Mesendoderm (in vitro differentiated cells): ENCODE measurements at places on chromosomes 11 and 22.

DNA sequence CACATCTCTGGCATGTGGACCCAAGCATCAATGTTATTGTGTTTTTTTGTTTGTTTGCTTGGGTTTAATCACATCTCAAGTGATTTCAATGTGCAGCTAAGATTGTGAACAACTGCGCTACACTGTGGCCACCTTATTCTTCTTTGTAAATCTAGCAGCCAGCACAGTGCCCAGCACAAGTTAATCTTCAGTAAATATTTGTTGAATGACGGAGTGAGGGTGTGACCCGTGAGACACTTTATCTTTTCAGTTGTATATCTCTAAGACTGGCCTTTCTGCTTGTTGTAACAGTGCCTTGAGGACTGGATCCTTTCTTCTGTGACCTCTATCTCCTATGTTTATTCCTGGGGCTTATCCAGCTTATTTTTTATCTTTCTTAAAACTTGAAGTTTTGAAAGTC lies 21.4 kb upstream of the AMOTL1 start:
- no peaks in the 10 kb centered on the region for H3K27me3 ChIP-seq
- no peaks in the 10 kb centered on the region for H3K36me3 ChIP-seq
- DNase-seq, result no peak
- no peak overlapping the region for H3K4me3 ChIP-seq

DNA sequence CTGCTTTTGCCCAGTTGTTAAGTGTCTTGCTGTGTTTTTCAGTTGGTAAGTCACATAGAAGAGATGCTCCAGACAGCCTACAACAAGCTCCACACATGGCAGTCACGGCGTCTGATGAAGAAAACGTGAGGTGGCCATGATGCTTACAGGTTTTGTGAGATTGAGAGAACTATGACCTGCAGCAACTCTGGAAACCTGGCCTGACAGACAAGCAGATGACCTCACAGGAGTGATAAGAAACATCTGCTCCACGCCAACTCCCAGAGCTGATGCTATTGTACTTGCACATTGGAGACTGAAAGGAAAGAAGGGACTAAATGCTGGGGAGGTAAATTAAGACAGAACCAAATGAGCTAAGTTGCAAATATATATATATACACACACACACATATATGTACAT lies 28.6 kb upstream of the LDHA start:
- no peak overlapping the region for H3K27ac ChIP-seq
- H3K36me3 ChIP-seq, result peaks cover 6% of the 10 kb centered on the region
- no peak for DNase-seq

DNA sequence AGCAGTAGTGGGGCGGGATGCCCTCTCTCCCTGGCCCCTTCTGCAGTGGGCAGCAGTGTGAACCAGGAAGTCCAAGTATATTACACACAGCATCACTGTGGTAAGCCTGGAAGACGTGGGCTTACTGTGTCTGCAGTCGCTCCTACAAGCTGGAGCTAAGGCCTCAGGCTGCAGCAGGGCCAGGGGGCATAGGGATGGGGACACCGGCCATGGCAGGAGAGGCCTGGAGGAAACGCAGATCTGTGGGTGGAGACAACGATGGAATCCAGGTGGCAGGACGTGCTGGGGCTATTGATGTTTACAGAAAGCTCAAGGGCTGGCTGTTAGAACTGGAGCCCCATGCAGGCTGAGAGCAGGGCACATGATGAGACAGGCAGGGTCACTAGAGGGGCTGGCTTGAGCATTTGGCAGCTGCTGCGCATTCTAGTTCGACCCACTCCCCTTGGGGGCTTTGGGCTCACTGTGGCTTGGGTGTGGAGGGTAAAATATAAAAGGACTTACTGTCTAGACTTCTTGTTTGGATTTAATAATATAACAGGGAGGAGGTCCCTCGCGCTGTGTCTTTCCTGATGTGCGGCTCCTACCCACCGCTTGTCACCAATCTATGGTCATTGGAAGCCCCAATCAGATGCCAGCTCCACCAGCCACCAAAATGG lies 539.5 kb downstream of the TBC1D22A start:
- no peaks in the 10 kb centered on the region for H3K27me3 ChIP-seq
- H3K36me3 ChIP-seq, result no peaks in the 10 kb centered on the region
- no peak overlapping the region for H3K27ac ChIP-seq
- no peaks in the 10 kb centered on the region for H3K4me1 ChIP-seq

DNA sequence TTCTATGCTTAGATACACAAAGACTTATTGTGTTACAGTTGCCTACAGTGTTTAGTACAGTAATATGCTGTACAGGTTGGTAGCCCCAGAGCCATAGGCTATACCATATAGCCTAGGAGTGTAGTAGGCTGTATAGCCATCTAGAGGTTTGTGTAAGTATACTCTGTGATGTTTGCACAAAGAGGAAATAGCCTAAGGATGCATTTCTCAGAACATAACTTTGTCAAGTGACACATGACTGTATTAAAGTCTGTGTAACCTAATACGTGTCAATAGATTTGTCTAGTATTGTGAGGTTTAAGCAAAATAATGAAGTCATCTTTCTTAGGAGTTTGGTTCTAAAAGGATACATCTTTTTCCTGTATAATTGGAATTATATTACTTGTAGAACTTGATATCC lies 5.5 kb downstream of the ZC3H12C start:
- H3K4me3 ChIP-seq, result no peak overlapping the region
- DNase-seq, result no peak
- H3K27me3 ChIP-seq, result no peaks in the 10 kb centered on the region
- no peak overlapping the region for H3K27ac ChIP-seq
- no peaks in the 10 kb centered on the region for H3K36me3 ChIP-seq

- H3K27me3 ChIP-seq, result no peaks in the 10 kb centered on the region
- no peak overlapping the region for H3K27ac ChIP-seq
- no peak for DNase-seq
- H3K36me3 ChIP-seq, result peaks cover 4% of the 10 kb centered on the region
Observed at GRCh38 chr11:130908770-130909625, 7.3 kb downstream of the SNX19 start.

DNA sequence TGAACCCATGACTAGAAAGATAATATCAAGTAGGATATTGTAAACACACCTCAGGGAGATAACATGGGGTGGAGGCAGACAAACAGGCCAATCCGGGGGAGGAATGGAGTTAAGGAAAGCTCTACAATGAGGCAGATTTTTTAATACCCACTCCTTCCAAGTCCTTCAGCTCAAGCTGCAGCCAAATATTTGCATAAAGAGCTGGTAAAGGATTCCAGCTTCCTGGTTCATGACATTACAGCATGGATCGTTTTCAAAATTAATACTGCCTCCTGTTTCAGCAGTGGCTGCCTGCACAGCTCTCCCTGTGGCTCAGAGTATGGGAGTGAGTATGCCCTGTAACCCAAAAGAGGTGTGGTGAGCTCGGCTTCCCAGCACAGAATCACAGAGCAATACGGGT lies 5.1 kb downstream of the POU2AF3 start:
- no peak overlapping the region for H3K4me3 ChIP-seq
- no peaks in the 10 kb centered on the region for H3K27me3 ChIP-seq
- no peak overlapping the region for H3K27ac ChIP-seq

- no peak overlapping the region for H3K4me3 ChIP-seq
- peaks cover 11% of the 10 kb centered on the region for H3K4me1 ChIP-seq
- H3K27ac ChIP-seq, result no peak overlapping the region
- no peaks in the 10 kb centered on the region for H3K27me3 ChIP-seq
- DNase-seq, result no peak
- H3K36me3 ChIP-seq, result no peaks in the 10 kb centered on the region
Observed at GRCh38 chr11:128713595-128713994, 19.7 kb downstream of the FLI1 start.

- no peaks in the 10 kb centered on the region for H3K27me3 ChIP-seq
- H3K4me1 ChIP-seq, result no peaks in the 10 kb centered on the region
- no peak overlapping the region for H3K27ac ChIP-seq
- H3K4me3 ChIP-seq, result no peak overlapping the region
Observed at GRCh38 chr11:131495423-131495822, 125.0 kb downstream of the NTM start.
